ENCODE measurements at places on chromosomes 1 and 21.
A peak's percentile ranks its signal among the peaks of the same experiment; 100 is the strongest.

DNA sequence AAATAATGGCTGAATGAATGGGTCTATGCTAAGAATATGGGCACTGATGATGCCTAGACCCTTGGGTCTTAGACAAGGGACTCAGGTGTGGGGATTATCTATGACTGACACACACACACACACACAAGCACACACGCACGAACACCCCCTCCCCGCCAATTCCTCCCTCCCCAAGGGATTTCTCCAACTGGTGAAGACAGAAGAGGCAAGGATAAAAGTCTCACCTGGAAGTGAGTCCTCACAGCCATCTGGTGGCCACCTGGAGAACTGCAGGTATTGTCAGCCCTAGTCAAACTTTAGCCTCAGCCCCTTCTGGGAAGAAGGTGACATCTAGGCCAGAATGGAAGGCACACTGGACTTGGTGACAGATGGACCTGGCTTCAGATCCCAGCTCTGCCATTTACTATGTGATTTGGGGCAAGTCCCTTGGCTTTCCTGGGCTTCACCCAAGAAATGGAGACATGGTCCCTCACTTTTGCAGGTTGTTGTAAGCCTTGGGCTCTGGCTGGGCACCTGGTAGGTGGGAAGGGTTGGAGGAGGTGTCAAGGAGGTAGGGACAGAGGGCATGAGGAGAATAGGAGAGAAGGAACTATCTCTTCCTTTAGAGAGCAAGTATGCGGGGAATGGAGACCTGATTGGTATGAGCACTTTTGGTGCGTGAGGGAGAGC lies 4.0 kb upstream of the GPR3 start:
- DNase-seq, result peak; percentile 76

DNA sequence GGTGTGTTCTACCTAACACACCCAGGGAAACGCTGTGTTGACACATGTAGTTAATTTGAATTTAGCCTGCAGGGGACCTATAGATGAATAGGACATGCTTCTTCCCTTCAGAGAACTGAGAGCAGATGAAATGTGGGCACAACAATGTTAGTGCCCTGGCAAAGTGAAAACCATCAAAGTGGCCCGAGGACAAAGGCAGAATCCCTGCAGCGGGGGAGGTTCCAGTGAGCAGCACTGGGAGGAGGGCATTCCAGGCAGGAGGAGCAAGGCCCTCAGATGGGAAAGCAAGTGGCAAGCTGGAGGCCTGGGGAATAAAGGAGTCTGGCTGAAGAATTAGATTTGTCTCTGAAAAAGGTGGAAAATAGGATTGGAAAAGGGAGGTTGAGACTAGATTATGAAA lies 37.2 kb downstream of the C1orf94 start:
- no peak for DNase-seq

GRCh38 chr1:195794225-195794624 lies 814.0 kb downstream of the KCNT2 start:
- DNase-seq, result no peak

GRCh38 chr1:84489766-84490165 lies 10.7 kb downstream of the RPF1 start:
- DNase-seq, result no peak

DNA sequence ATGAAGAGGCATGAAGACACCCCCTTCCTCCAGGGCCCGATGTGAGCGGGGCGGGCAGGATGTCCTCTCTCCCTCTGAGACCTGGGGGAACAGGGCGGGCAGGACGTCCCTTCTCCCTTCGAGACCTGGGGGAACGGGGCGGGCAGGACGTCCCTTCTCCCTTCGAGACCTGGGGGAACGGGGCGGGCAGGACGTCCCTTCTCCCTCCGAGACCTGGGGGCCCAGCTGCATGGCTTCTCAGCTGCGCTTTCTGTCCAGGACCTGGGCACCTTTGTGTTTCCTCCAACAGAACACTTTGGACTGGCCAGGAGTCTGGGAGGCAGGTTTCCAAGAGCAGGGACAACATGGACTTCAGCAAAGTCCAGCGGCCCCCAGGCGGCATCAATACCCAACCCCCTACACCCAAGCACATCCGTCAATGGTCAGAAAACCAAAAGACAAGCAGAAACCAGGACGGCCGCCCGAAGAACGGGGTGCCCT lies 30.8 kb upstream of the ADARB1 start:
- no peak for DNase-seq

- DNase-seq, result no peak
These were observed 1.9 kb downstream of the ZYG11B start for GRCh38 chr1:52727956-52728656.

DNA sequence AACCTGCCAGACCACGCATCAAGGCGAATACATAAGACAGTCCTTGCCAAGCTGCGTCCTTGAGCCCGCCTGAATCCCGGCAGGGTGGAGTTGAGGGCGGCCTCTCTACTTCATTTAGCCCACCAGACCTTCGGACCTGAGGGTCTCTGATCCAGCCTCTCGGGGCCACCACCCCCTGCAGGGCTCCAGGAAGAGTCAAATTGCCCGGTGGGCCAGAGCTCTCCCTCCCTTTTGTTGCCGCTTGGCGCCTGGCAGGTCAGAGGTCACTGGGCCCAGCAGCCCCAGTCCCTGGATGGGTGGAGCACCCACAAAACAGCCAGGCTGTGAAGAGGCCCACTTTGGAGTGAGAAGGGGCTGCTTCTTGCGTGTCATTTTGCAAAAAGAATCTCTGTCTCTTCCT lies 9.0 kb downstream of the GNG4 start:
- DNase-seq, result no peak

- DNase-seq, result no peak
These were observed 104.2 kb downstream of the DUSP10 start for GRCh38 chr1:221637641-221638041.

GRCh38 chr1:64632936-64633335 lies 111.9 kb upstream of the RAVER2 start:
- no peak for DNase-seq

DNA sequence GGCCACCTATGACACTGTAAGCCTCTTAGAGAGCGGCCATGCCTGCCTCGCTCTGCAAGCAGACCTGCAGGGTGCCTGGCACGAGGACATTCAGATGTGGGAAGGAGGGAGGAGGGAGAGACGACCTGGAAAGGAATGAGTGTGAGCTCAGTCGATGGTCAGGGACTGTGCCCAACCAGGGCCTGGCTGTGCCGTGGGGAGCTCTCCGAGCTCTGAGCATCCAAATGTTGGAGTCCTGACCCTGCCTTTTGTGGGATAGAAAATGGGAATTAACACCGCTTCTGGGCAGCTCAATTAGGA lies 7.3 kb downstream of the CSTB start:
- no peak for DNase-seq

DNA sequence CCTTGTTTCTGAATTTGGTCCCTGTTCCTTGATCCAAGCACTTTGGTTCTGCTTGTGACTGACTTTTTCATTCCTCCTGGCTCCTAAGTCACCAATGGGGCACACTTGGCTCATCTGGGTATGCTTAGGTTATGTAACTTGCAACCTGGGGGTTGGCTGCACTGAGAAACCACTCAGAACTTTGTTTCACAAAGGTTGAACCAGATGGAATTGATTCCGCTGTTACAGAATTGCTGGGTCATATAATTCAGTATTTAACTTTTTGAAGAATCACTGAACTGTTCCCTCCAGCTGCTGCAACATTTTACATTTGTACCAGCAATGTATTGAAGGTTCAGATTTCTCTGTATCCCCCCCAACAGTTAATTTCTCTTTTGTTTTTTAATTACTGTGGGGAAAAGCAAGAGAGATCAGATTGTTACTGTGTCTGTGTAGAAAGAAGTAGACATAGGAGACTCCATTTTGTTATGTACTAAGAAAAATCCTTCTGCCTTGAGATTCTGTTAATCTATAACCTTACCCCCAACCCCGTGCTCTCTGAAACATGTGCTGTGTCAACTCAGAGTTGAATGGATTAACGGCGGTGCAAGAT lies 9.6 kb upstream of the NVL start:
- no peak for DNase-seq

DNA sequence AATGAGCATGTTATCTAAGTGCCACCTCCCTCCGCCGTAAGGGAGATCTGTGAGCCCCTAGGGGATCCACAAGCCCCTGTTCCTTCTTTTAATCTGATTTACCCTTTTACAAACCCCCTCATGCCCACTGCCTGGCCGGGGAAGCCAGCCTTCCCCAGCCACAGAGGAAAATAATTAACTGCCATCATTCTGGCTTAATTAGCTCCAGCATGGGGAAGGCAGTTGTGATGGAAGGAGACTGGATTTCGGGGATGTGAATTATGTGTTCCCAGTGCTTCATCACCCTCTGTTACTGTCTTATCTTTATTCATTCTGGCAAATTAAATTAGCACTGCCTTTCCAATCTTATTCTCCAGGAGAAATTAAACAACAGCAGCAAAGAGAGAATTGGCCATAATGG lies 135.8 kb downstream of the PTPRU start:
- no peak for DNase-seq

- no peak for DNase-seq
These were observed 55.5 kb downstream of the SLC66A1 start for GRCh38 chr1:19367584-19368041.

DNA sequence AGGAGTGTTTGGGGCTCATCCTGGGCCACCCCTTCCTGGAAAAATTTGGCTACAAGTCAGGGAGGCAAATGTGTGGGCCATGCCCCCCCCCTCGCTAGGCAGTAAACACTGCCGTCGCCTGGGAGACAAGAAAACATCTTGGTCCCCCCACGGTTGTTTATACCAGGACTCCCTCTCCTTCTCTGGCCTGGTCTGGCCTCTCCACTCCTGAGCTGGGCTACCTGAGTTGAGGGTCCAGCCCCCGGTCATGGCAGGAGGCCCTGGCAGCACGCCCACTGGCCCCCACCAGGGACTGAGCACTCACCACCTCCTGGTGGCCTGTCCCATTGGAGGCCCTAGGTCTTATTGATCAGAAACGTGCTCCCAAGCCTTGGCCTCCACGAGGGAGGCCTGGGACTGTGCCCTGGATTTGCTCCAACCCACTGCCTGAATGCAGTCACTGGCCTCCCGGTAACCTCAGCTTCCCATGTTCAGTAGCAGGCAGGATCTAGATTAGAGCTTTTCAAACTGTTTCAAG lies 15.8 kb downstream of the KCNQ4 start:
- DNase-seq, result no peak

- DNase-seq, result no peak
These were observed 246.3 kb downstream of the DPYD start for GRCh38 chr1:97674517-97674916.

- DNase-seq, result no peak
These were observed 19.8 kb upstream of the HSPG2 start for GRCh38 chr1:21956720-21957552.

DNA sequence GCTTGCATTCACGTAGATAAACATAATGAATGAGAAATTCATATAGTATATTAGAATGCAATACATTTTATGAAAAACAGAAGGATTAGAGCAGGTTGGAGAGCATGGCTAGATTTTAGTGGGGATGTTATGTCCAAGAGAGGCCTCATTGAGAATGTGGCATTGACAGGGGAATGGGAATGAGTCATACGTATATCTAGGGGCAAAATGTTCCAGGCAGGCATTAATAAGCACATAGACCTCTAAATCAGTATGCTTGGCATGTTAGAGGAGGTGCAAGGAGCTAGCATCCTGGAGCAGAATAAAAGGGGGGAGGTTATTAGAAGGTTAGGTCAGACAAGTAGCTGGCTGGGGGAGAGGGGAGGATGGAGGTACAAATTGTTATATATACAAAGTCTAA lies 93.0 kb downstream of the USH2A start:
- no peak for DNase-seq

DNA sequence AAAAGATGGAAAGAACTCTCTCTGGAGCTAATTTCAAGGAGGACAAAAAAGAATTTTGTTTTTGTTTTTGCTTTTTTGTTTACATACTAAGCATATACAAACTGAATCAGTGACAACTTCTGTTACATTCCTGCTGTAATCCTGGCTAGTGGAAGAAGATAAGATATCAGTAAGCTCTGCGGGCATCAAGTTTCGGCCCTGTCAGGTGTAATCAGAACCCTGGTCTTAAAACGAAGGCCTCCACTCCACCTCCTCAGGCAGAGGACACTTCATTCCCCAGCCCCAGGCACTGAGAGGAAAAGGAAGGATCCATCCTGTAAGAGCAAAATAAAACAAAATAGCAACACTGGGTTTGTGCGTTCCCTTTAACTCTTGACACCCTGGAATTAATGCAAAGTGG lies 88.9 kb upstream of the ARHGAP29 start:
- no peak for DNase-seq

- DNase-seq, result no peak
These were observed 36.2 kb downstream of the TLR5 start for GRCh38 chr1:223106856-223107255.

Data from liver (tissue), 10 donors.